Left lobe of liver (tissue), 2 donors: ENCODE measurements at places on chromosomes 5 and 9.

- no peak for DNase-seq
These were observed 17.0 kb downstream of the ERAP2 start for GRCh38 chr5:96893342-96893741.

DNA sequence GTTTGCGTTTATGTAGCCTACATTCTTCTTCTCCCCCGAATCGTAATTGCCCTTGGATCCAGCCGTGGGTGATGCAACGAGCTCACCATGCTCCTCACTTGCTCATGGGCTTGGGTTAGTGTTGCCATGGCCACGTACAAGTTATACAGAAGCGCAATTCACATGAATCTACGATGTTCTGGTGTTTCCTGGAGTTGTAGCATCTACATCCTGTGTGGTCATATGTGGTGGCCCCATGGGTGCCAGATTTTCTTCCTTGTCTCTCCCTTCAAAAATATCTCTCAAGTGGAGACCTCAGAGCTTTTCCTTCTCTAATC lies 115.3 kb downstream of the TLE4 start:
- no peak for DNase-seq

GRCh38 chr5:103475629-103476240 lies 86.9 kb downstream of the NUDT12 start:
- no peak for DNase-seq

GRCh38 chr5:126707080-126707479 lies 69.9 kb upstream of the LMNB1 start:
- no peak for DNase-seq

GRCh38 chr9:133087429-133088145 lies 25.8 kb downstream of the CEL start:
- DNase-seq, result no peak

- DNase-seq, result no peak
These were observed 10.9 kb downstream of the FAT2 start for GRCh38 chr5:151580239-151580638.

DNA sequence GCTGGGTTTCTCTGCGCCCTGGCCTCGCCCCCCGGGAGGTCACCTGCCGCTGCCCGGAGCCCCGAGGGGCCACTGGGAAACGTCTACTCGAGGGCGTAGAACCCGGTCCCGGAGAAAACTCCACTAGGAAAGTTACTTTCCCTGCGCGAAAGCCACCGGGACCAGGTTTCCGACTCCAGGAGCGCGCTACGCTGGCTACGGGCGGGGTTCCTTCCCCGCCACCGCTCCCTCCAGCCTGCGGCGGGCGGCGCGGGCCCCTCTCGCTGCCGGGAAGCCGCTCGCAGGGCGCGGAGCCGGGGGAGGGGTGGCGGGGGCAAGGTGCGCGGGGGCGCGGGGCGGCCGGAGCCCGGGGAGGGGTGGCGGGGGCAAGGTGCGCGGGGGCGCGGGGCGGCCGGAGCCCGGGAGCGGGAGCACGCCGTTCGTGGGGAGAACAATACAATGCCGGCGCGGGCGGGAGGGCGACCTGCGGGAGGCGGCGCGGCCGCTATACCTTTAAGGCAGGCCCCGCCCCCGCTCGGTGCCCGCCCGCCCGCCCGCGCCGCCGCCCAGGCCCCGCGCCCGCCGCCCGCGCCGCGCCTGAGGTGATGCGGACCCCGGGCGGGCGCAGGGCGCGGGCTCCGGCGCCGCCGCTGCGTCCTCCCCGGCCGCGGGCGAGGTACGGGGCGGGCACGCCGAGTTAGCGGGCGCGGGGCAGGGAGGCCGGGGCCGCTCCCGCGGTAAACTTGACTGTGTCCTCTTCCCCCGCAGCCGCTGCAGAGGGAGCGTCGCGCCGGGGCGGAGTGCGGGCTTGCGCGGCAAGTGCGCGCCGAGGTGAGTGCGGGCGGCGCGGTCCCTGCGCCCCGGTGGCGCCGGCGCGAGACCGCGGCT lies 278.1 kb downstream of the AOPEP start:
- DNase-seq, result peak; percentile 74

DNA sequence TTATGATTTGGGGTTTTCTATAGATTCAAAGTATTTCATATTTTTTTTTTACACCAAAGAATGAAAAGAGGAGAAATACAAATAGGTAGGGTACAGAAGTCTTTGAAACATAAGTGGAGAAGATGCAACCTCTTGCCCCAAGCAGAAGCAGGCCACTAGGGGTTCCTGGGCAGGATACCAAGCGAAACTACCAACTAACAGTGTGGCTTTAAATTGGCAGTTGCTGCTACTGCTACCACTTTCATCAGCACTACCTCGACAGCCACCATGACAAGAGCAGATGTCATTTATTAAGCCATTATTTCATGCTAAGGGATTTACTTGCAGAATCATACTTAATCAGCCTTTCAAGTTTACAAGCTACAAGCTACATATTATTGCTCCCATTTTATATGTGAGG lies 288.1 kb downstream of the NR3C1 start:
- DNase-seq, result no peak

DNA sequence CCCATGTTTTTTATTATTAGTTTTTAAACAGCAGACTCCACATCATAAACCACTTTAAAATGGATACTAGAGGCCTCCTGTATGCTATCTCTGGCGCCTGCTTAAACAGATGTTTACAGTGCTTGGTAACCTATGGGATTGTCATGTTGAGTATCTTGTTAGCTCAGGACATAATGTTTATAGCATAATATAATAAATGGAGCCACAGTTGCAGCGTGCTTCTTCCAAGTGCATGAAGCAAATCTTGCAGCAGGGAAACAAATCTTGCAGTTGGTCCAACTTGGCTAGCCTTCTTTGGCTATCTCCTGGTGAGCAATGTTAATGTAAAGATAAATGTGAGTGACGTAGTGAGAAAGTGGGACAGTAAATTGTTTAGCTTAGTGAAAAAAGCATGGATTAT lies 2.8 kb downstream of the GHR start:
- DNase-seq, result no peak

GRCh38 chr5:177130211-177131018 lies 3.2 kb upstream of the NSD1 start:
- no peak for DNase-seq
